Activated CD4-positive, CD25-positive, alpha-beta regulatory T cell (primary cell): ENCODE measurements at places on chromosomes 11 and 22.

GRCh38 chr11:114359342-114359741, 41.0 kb downstream of the C11orf71 start:
- DNase-seq = no peak

- no peak for DNase-seq
These were observed 25.8 kb downstream of the TPST2 start for GRCh38 chr22:26564181-26564580.

- DNase-seq = no peak
These were observed 71.1 kb upstream of the FAT3 start for GRCh38 chr11:92153542-92153941.

DNA sequence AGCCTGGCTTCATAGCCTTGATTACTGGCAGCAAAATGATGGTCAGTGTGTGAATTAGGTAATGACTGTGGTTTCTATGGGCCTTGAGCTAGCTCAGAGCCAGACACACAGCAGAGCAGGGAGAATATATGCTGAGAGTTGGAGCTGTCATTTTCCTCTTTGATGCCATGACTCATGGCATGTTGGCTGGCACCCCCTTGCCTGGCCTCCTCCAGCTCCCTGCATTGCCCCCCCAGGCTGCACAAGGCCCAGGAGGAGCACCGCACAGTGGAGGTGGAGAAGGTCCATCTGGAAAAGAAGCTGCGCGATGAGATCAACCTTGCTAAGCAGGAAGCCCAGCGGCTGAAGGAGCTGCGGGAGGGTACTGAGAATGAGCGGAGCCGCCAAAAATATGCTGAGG, 20.3 kb upstream of the RRM1 start:
- no peak for DNase-seq
